ENCODE measurements at places on chromosomes 1 and 21.
A peak's percentile ranks its signal among the peaks of the same experiment; 100 is the strongest.

DNA sequence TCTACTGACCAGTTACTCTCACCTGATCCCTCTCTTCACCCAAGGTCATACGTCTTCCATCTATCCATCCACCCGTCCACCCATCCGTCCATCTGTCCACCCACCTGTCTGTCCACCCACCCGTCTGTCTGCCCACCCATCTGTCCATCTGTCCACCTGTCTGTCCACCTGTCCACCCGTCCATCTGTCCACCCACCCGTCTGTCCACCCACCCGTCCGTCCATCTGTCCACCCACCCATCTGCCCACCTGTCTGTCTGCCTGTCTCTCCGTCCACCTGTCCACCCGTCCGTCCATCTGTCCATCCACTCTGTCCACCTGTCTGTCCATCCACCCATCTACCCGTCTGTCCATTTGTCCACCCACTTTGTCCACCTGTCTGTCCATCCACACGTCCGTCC is 11.8 kb upstream of the KIF26B start:
- DNase-seq: no peak

DNA sequence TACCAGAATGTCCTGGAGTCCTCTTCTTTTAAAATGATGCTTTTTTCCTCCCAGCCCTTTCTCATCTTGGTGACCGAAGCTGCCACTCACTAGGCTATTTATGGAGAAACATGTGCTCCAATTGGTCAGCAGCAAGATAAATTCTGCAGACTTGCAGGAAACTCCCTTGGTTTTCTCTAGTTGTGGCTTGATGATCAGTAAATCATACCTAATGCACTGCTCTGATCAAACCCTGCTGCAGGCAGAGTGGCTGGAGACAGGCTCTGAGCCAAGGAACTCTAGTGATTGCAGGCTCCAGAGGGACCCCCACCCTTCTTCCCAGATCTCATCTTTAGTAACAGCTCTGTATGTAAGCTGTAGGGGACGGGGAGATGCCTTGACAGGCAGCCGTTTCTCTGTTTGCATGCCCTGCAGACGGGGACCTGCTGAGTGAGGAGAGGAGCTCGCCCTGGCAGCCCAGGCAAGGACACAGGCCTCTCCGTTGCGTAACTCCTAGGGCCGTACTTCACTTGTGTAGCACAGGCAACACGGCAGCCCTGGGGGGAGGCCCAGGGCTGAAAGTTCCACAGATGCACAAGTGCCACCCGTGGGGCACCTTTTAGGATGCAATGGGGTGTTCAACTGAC is 14.5 kb downstream of the SLC6A17 start:
- DNase-seq: no peak

DNA sequence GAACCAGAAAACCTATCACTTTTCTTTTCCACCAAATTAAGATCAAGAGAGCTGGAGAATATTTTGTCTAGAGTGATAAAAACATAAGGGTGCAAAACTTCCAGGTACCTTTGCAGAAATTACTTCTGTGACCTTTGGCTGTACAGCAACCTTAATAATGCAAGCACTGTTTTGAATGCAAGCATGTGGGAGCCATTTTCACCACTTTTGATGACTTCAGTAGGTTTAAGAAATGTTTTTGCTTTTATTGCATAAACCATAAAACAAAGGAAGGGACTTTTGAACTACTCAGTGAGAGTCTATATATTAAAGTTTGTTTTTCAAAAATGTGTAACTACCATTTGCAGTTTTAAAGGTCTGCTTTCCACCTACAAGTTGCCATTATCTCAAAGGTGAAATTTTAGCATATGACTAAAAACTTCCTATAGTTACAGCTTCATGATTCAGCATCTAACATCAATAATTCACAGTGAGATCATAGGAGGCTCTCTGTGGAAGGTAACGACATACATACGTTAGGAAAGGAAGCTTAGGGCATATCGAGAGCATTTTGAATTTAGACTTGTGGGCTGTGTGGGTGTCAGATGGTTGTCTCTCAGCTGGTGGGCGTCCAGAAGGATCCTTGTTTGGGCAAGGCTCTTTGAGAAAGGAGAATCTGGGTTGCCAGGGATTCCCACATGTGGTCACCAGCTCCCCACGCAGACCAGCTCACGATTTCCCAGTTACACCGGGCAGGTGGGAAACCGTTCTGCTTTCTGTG is 1.1 kb upstream of the GADD45A start:
- DNase-seq: no peak

DNA sequence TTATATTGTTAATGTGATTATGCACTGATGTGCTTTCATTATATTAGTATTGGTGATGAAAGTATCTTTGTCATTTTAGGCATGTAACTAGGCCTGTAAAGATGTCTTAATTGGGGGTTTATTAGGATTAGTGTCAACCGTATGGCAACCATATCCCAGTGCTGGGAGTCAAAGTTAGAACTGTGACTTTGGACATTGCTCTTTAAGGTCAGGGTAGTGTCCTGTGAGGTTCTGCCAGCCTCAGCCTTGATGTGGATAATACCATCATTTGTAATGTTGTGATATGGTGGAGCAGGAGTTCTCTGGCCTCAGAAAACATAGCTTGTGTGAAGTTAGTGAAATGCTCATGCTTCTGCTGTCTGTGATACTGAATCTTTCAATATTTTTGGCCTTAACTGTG is 59.4 kb downstream of the LAMC1 start:
- no peak for DNase-seq

- no peak for DNase-seq
Observed at GRCh38 chr1:2076826-2077225, 26.6 kb downstream of the PRKCZ start.

GRCh38 chr1:162130308-162130707 is 60.8 kb downstream of the NOS1AP start:
- no peak for DNase-seq

GRCh38 chr1:41358131-41359021 is 2.9 kb upstream of the FOXO6 start:
- DNase-seq: no peak

DNA sequence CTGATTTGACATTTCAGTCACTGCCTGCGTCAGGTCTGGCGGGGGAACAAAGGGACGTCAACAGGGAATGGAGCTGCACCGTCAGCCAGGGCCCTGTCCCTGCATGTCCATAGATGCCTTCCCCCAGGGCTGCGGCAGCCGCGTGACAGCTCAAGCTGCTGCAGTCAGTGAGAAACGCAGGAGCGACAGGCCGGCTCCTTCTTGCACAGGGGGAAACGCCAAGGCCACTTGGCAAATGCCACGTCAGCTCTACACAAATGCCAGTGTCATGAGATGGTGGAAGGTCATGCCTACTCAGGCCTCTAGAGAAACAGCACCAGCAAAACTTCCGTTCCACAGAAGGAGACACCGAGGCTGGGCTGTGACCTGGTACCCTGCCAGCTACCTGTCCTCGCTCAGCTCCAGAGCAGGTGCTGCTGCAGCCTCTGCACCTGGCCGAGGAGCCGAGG is 37.7 kb downstream of the SYF2 start:
- DNase-seq: no peak

GRCh38 chr1:215082532-215083382 is at the start of gene KCNK2:
Gene KCNK2 (plus strand): TSS chr1:215082737. CDS start chr1:215083386, 649 bp downstream.
- DNase-seq: peak; percentile 54

- no peak for DNase-seq
Observed at GRCh38 chr1:16442265-16442664, 1.7 kb downstream of the NECAP2 start.

GRCh38 chr1:93143136-93143535 is 37.1 kb downstream of the TMED5 start:
- DNase-seq: no peak

DNA sequence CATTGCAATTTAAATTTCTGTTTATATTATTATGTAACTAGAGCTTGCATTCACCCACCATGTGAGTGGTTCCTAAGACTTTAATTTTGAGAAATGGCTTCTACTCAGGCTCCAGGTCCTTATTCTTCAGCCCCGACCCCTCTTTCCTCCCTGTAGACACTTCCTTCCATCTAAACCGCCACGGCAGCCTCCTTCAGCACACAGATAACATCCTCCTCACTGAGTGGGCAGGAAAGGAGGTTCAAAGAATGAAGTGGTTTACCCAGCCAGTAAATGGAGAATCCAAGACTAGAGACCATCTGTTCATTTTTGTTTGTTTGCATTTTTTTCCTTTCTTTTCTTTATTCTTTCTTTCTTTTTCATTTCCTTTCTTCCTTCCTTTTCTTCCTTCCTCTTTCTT is 37.1 kb upstream of the SOD1 start:
- DNase-seq: no peak

- DNase-seq: no peak
Observed at GRCh38 chr1:155957411-155957915, 16.0 kb downstream of the RXFP4 start.

DNA sequence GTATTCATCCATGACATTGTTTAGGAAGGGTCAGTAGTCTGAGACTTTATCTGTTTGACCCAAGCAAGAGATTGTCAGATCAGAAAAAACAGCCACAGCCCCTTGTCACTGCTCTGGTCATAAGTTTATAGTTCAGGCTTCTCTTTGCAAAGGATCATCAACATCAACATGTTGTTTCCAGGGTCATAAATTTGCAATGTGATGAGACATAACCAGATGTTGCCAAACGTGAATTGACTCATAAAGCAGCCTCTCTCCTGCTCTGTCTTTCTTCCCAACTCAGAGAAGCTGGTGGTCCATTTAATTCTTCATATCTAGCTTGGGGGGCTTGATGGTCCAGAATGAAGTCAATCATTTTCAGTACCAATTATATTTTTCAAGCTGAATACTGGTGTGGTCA is 507.2 kb upstream of the PBX1 start:
- peak; percentile 11 for DNase-seq

- DNase-seq: no peak
Observed at GRCh38 chr1:114561333-114561732, 20.1 kb downstream of the BCAS2 start.

GRCh38 chr1:87515781-87516180 is 187.1 kb downstream of the LMO4 start:
- peak; percentile 12 for DNase-seq

GRCh38 chr1:167620002-167620401 is 10.0 kb upstream of the RCSD1 start:
- no peak for DNase-seq

- peak; percentile 62 for DNase-seq
Observed at GRCh38 chr1:42998386-42998785, 39.7 kb upstream of the SLC2A1 start.

- DNase-seq: no peak
Observed at GRCh38 chr1:198519639-198520501, 20.6 kb downstream of the ATP6V1G3 start.

DNA sequence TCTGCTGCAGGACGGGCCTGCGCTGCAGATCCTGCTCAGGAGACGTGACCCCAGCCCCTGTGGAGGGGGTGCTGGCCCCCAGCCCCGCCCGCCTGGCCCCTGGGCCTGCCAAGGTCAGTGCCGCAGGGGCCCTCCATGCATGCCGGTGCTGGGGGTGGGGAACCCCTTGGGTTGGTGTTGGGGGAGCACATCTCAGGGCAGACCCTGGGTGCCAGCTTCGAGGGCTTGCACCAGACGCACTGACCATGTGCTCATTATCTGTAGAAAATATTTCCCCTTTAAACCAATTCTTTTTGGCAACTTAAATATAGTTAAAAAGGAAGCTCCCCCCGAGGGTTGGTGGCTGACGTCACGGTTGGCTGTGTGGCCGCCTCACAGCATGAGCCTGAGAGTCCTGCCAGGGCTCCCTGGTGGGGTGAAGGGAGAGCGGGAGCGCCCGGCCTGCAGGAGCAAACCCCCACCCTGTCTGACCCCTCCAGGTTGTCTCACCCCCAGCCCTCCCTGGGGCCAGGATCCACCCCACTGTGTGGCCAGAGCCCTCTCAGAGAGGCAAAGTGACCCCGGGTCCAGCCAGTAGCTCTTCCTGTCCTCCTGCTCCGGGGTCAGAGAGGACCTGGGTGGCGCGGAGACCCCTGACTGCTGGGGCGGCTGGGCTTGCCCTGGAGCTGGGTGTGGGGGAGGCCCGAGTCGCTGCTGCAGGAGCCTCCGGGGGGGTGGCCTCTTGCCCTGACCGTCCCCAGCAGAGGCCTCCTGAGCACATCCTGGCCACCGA is 5.3 kb upstream of the PFKL start:
- DNase-seq: peak; percentile 53

DNA sequence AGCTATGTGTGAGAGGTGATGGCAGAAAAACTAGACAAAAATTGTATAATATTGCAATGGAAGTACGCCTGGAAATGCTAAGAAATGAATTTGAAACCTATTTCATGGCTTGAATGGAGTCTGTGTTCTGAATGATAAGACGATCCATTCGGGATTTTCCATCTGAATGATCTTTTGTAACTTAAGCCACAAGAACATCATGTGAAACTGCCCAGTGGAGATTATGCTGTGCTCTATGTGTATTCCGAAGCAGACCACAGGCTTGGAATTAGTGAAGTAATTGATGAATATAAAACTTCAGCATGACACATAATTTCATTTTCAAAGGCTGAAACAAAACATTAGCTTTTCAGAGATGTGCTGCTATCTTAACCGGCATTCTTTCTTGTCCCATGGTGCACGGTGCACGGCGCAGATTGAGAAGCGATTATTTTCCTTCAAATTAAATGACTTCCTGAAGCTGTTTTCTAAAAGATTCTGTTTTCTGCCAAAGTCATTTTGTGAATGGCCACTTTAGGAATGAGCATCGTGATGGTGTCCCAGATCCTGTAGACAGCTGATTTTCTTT is 652.9 kb downstream of the PLA2G4A start:
- DNase-seq: no peak

DNA sequence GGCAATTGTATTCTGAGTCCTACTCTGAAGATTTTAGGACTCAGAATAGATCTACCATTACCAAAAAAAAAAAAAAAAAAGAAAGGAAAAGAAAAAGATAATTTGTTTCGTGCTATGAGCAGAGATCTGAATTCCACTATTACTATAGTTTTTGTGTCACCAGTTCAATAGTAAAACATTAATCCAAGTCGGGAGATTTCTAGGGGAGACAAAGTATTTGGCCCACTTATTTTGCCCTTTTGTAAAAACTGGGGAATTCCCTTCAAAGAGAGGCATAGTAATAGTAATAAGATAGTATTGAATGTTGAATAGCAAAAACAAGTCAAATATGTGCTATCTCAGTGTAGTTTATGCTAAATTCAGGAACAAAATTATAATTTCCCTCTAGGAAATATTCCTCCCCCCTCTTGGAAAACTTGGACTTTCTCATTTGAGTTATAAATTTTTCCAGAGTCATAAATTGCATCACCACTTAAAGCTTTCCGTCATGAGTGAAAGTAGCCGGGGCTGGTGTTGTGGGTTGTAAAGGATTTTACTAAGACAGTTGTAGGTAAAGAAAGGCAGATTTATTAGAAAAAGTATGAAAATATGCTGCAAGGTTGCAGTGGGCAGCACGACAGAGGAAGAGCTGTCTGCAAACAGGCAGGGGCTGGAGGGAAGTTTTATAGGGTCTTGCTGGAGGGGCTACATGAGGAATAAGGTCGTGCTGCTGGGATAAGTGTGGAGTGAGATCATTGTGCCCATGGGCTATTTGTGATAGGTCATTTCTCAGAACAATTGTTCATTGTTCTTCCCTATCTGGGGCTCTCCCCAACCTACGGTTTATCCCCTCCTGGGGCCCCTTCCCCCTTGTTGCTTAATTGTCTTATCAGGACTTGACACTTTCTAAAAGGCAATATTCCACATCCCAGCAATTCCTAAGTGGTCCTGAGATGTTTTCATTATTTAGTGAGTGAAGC is 1009.9 kb downstream of the PLA2G4A start:
- no peak for DNase-seq

All from AG08395 (cell line).